ENCODE measurements at places on chromosomes 16 and 17. TPM values are rescaled to one million over a fixed set of nuclear protein-coding genes. Genes with fewer than 3 reads are reported as not detected.

DNA sequence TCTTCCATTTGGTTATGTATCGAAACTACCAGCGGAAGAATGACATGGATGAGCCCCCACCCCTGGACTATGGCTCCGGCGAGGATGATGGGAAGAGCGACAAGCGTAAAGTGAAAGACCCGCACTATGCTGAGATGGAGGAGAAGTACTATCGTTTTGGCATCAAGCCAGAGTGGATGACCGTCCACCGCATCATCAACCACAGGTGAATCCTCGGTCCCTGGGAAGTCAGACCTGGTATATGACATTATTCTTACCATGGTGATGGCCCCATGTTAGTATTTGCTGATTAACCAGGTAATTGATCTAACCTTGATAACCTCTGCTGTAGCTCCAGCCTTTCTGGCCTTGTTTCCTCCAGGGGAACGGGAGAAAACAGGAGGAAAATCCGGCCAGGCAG, 8.5 kb downstream of the CHD3 start:
- DNase-seq = no peak

Gene ZNF276
- total RNA-seq = 31.1 TPM

GRCh38 chr16:83137326-83137781, 510.6 kb downstream of the CDH13 start:
- peak; percentile 11 for DNase-seq

GRCh38 chr16:12627394-12627793, 176.3 kb downstream of the CPPED1 start:
- no peak for DNase-seq

- DNase-seq = no peak
Measured at GRCh38 chr16:867421-868385, 67.2 kb upstream of the GNG13 start.

DNA sequence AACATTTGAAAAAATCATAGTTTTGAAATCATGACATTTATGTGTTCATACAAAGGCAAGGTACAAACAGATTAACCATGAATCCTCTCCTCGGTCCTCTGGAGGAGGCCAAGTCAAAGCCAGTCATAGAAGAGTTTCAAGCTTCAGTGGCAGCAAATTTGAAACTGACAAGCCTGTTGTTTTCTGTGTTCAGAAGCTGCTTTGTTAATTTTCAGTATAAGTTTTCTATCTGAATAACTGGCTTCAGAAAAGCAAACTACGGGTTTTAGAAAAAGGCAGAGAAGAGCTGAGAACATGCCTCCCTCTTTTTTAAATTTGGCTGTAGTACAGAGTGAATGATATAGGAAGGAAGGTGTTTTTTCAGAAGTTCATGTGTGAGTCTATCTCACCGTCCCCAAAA, 79.6 kb upstream of the CLEC18B start:
- no peak for DNase-seq

DNA sequence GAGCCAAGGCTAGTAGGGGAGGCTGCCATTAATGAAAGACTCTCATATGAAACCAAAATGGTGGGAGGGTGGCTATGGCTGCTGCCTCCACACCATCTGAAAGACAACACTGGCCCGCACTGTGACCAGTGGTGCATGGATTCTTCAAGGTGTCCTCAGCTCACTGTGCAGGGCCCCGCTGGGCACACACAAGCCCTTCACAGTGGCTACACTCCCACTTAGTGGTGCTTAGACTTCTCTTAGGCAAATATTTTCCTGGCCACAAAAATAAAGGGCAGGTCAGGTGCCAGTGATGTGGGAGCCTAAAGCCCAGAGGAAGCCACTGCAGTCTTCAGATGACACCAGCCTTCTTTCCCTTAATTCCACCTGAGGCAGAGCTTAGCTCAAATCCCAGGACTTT, 38.1 kb upstream of the IRX3 start:
- DNase-seq = no peak

DNA sequence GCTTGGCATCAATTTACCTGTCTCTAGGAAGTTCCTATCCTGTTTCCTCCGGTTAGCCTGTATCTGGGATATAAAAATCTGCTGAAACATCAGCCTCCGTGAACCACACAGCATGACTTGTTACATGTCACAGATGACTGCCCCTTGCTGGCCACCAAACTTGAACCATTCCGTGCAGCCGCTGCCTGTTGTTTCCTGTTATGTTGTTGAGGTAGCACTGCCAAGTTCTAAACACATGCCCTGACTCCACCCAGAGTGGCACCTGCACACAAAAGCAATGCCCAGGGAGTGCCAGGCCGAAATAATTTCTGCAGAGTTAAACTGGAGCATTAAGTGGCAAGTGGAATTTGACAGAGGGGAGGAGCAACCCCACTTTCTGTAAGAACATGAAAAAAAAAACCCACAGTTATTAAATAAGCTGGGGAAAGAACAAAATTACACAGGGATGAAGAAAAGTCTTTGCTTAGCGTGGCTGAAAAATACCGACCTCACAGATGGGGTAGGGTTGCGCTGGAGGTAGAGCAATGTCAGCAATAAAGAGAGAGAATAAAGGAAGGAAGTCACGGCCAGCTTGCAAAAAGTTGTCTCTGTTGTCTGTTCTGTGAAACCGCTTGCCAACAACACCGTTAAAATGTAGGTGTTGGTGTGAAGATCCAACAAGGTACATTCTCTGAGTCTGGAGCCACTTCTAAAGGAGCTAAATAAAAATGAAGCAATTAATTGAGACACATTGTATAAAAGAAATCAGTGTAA, 174.6 kb upstream of the CDH13 start:
- DNase-seq = no peak

DNA sequence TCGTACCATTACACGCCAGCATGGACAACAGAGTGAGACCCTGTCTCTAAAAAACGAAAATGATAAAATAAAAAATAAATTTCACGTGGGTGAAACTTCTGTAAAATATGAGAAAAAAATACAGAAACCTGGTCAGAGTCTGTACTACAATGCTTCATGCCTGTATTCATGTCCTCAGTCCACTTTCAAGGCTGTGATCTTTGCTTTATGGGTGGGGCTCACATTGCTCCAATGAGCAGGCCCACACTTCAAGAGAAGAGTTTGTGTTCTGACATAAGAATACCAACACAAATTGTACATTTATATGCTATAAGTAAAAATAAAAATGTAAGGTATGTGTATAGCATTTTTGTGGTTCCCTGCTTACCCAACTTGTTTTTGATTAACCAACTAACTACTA, 32.2 kb upstream of the ABCA3 start:
- DNase-seq = no peak

Gene MYH1
- not detected for total RNA-seq

Gene CARD14
- 0.39 TPM for total RNA-seq

DNA sequence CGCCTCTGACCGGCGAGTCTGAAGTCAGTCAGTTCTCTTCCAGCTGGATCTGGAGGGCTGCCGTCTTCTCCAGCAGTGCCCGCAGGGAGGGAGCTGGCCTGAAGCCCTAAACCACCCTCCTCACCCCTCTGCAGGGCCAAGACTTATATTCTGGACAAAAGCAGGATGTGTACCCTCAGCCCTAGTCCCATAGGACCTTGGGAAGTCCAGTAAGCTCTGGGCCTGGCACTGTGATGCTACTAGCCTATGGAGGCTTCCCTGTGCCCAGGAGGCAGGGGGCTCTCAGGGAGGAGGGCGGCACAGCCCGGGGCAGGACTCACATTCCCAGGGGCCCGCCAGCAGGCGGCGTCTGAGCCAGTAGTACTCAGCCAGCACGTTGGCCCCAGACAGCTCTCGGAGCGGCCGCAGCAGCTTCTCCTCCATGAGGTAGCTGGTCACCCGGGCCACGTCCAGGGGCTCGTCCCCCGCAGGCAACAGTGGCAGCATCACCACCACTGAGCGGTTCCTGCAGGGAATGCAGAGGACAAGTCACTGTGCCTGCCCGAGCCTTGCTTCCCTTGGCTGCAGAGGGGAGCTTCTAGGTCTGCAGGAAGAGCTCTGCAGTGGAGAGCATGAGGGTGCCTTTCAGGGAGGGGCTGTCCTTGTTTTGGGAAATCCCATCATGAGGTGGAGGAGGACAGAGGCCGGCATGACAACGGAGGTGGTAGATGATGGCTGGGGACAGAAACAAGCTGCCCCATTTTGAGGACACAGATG, 41.7 kb downstream of the RMI2 start:
- no peak for DNase-seq

DNA sequence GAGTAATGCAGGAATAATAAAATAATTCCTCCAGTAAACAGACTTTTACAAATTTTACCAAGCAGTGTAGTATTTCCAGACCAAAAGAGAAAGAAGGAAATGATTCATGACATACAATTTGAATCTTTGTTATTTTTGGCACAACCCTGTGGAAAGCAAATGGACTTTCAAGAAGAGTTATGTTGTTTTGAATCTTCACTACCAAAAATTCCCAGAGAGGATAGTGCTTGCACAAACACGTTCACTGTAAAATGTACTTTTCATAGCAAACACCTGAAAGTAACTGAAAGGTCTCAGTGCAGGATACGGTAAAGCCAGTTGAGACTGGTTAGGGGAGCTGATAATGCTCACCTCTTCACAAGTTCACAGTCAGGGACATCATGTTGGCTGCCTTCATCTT, 107.1 kb downstream of the USP22 start:
- no peak for DNase-seq

Measured in activated T-cell treated with anti-CD3 and anti-CD28 coated beads, Interleukin-2, amount 50 U/mL, for 72 hours (primary cell).